ENCODE measurements at places on chromosomes 3 and 15. TPM values are rescaled to one million over a fixed set of nuclear protein-coding genes. Genes with fewer than 3 reads are reported as not detected.

- DNase-seq: no peak
Observed at GRCh38 chr3:47013231-47013630, 33.8 kb downstream of the NBEAL2 start.

DNA sequence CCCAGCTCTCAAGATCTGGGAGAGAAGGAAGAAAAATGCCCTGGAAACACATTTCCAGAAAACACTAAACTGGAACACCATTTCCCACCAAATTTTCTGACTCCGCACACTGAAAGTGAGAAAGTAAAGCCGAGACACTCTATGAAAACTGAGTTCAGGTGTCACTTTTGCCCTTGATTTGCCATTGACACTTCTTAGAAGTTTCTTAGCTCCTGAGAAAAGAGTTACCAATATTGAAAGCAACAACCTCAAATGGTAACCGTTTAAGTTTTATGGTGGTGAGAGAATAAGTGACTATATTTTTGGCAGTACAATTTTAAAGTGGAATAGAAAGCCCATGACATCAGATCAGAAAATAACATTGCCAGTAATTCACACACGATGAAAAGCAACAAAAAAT lies 39.0 kb downstream of the CD86 start:
- DNase-seq: no peak

ITPKA gene
- 0.92 TPM for total RNA-seq

DNA sequence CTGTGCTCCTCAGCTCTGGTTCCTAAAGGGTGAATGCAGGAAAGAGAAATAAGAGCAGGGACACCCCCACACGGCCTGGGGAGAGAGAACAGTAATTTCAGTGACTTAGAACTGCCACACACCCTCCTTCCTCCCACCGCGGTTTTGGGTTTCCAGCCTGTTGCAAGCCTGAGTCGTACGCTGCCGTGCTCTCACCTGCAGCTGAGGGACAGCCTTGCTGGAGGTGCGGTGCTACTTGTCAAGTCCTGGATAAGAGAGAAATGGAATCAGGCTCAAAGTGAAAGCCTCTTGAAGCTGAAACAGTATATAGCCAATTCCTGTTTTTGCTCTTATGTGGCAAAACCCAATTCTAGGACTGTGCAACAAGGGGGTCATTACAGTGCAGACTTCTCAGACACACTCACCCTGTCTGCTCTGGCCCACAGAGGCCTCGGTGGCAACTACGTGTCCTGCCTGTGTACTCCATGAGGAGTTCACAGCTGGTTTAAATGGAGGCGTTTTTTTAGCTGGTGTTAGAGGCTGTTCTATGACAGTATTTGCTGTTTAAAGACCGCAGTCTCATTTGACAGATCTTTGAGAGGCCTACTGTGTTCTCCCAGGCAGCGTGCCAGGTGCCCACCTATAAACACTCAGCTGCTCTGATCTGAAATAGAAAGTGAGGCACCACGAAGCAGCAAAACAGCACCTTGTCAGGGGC lies 42.9 kb downstream of the TBC1D2B start:
- peak; percentile 34 for DNase-seq

DNA sequence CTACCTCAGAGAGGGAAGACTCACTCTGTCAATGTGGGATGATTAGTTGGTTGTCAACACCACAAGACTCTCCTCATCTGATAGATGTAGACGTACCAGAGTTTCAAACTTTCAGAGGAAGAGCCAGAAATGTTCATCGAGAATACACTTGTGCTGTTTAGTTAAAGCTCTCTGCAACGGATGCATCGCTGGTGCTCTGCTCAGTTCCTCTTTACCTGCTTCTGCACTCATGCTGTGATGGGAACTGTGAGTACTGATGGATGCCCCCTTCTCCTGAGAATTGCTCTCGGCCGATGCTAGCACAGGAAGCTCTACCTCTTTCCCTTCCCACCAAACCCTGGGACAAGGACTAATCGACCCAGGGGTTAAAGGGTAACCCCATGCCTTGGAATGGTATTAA lies 51.8 kb upstream of the CCDC54 start:
- no peak for DNase-seq

DNA sequence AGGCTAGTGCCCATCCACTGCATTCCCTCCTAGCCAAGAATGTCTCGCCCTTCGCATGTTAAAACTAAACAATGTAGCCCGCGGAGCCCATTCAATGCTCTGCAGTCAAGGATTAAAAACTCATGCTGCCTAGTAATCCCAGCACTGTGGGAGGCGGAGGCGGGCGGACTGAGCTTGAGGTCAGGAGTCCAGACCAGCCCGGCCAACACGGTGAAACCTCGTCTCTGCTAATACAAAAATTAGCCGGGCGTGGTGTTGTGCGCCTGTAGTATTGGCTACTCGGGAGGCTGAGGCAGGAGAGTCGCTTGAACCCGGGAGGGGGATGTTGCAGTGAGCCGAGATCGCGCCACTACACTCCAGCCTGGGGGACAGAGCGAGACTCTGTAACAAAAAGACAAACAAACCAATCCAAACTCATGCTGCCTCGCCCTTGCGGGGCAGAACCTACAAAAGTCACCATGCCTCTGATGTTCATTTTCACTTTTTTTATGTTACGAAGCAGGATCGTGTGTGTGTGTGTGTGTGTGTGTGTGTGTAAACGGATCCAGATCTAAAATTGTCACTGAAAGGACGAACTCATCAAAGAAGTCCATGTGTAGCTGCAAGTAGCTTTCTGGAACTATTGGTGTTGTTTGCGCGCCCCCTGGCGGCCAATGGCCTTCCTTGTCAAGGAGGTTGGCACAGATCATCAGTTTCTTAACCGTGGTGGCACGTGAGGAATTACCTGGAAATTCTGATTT lies 54.8 kb upstream of the SPESP1 start:
- peak; percentile 73 for DNase-seq

DNA sequence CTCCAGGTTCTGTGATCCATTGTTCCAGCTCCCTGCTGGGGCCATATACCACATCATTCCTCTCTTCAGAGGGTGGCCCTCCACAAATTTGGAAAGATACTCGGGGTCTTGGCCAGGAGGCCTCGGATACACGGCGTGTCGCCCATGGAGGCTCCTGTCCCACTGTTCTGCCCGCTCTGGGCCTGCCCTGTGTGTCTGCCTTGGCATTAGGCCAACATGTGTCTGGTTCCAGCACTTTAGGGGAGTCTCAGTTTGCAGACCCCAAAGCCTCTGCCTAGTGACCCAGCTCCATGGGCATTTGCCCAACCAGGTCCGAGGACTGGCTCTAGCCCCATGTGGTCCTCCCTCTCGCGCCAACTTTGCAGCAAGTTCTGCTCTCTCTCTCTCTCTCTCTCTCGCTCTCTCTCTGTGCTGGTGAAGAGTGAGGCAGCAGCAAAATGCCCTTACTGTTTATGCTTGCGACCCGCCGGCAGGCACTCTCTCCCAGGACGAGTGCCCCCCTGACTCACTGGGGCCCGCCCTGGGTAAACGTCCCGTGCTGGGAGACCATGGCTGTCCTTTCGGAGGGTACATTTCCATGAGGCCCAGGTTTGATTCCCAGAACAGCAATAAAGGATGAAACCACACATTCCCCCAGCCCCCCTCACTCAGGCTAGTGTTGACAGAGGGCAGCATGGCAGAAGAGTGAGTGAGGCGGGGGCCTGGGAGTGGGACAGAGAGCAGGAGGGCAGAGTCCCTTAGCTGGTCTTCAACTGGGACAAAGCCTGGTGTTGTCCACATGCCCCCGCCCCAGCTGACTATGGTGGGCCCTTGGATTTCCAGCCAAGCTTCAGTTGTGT lies 77.9 kb downstream of the ISG20 start:
- no peak for DNase-seq

- DNase-seq: no peak
Observed at GRCh38 chr3:43857361-43858293, 166.9 kb downstream of the ABHD5 start.

GRCh38 chr3:32847528-32847927 lies 29.7 kb downstream of the TRIM71 start:
- DNase-seq: no peak

- DNase-seq: peak; percentile 21
Observed at GRCh38 chr3:146972726-146973125, 367.6 kb upstream of the PLSCR5 start.

TEX55 gene
- not detected for total RNA-seq

DNA sequence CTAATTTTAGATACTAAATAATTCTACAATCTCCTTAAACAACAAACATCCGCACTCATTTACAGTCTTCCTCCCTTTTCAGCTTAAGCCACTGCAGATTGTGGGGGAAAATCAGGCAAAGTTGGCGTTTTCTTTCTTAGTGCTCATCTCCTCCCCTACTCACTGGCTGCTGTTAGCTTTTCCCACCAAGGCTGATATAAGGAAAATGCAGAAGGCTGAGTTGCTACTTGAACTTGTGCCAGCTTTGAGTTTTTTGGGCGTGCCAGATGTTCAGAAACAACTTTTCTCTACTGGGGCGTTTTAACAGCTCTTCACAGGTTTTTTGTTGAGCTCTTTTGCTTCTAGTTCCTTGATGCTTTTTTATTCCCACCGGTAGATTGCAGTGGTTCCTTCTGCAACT lies 222.0 kb downstream of the PYDC2 start:
- no peak for DNase-seq

GXYLT2 gene
- 2.5 TPM for total RNA-seq

TICRR gene
- 13.7 TPM for total RNA-seq

- no peak for DNase-seq
Observed at GRCh38 chr15:60259469-60259868, 138.3 kb downstream of the ANXA2 start.

GRCh38 chr3:72181251-72181650 lies 396.3 kb upstream of the PROK2 start:
- no peak for DNase-seq

GRCh38 chr3:138260611-138261010 lies 69.0 kb downstream of the NME9 start:
- DNase-seq: no peak

DNA sequence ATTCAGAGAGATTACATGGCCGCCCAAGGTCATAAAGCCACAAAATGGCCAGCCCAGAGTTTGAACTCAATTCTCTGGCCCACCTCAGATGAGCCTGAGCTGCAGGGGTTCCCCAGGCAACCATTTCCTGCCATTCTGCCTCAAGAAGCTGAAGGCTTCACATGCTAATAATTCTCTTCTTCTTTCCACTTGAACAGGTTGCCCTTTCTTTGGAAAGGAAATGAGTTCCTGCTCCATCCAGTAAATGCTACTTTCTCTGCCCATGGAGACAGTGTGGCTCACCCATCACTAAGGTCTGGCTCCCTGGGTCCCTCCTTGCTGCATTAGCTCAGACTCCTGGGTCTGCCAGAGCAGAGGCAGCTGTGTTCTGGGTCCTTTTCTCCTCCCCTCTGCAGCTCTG lies 48.2 kb downstream of the TRIM42 start:
- no peak for DNase-seq

DNA sequence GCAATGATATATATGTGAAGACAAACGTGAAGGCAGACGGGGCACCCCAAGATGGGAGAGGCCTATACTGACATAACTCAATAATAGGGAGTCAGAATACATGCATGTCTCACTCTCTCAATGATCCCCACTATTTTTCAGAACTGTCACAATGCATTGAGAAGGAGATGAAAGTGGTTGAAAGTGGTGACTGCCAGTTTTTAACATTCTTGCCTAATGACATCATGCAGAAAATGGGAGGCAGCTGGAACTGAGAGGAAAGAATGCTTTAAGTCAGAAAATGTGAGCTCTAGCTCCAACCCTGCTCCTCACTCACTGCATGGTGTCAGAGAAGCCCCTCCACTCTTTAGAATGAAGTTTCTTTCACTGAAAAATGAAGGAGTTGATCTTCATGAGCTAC lies 55.3 kb upstream of the P2RY1 start:
- DNase-seq: no peak

GRCh38 chr15:70327856-70328678 lies 230.3 kb upstream of the TLE3 start:
- peak; percentile 65 for DNase-seq

DNA sequence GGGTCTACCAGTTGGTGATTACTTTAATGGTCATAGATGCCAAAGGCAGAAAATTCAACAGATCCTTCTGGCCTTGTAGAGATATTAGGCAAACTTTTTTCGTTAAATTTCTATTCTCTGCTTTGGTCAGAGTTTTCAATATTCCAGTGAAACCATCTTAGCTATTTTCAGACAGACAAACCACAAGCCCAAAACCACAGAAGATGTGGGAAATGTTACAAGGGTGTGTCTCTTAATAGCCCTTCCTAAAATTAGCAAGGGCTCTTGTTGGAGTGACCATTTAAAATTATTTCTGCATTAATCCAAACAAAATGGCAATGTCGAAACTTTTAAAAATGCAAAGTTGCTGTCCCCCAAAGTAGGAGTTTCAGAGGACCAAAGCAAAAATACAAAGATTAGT lies 102.8 kb downstream of the ARRDC4 start:
- DNase-seq: no peak

GRCh38 chr3:167067787-167068161 lies 312.3 kb downstream of the ZBBX start:
- no peak for DNase-seq

DNA sequence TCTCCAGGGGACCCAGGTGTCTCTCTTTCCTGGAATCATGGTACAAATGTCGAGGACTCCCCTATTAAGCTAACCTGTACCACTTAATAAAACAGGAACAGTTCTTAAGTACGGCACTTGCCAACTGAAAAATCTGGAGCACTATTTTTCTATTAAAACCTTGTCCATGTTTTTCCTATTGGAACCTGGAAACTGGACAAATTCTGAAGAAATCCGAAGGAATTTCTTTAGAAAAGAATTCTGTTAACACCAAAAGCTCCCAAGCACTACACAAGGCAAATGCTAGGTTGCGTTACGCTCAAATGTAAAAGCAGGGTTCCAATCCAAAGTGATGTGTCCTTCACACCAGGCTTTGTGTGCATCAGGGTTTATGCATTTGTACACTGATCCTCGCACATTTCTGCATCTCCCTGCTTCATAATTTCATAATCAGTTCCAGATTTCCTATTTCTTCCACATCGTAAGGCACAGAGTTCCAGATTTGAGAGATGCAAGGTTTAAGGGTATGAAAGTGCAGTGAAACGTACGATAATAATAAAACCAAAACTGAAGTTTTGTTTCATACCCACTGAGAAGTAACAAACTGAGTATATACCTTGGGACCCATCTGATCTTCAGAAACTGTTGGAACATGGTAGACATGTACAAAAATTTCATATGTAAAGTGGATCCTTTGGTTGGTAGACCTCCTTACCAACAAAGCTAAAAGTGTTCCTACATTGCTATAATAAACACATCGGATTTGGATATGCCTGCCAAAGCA lies 132.1 kb upstream of the WNT5A start:
- DNase-seq: no peak

DNA sequence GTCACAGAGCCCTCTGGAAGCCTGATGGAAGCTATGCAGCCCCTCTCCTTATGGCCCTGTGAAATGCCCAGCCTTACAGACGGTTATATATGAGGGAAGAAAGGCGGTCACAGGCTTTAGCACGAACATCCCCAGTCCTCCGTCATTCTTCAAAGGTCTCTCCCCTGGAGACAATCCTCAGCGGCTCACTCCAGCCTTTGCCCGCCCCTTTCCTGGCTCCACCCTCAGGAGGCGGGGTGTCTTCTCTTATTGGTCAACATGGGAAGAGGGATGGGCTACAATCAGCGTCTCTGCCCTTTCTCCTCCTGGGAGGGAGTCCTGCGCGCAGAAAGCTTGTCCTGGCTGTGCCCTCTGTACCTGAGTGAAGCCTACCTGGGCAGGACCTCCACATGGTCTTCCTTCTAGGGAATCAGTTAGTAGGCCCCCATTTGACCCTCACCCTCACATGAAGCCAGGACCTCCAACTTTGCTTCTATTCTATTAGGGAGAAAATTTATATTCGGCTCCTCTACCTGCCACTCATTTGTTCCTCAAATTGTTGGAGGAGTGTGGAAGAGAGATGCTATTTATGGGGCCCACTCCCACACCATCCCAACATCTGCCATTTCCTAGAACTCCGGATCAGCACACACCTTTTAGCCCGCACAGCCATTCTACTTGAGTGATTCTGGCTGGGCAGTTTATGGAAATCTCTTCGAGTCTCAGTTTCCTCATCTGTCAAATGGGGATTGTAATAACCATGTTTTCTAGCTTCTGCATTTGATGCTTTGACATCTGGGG lies 112.9 kb upstream of the SLC6A11 start:
- no peak for DNase-seq

All from mammary epithelial cell (primary cell).